ENCODE measurements at places on chromosomes 7 and 10.

GRCh38 chr10:33643042-33643441, 308.6 kb upstream of the NRP1 start:
- peak; percentile 58 for DNase-seq

DNA sequence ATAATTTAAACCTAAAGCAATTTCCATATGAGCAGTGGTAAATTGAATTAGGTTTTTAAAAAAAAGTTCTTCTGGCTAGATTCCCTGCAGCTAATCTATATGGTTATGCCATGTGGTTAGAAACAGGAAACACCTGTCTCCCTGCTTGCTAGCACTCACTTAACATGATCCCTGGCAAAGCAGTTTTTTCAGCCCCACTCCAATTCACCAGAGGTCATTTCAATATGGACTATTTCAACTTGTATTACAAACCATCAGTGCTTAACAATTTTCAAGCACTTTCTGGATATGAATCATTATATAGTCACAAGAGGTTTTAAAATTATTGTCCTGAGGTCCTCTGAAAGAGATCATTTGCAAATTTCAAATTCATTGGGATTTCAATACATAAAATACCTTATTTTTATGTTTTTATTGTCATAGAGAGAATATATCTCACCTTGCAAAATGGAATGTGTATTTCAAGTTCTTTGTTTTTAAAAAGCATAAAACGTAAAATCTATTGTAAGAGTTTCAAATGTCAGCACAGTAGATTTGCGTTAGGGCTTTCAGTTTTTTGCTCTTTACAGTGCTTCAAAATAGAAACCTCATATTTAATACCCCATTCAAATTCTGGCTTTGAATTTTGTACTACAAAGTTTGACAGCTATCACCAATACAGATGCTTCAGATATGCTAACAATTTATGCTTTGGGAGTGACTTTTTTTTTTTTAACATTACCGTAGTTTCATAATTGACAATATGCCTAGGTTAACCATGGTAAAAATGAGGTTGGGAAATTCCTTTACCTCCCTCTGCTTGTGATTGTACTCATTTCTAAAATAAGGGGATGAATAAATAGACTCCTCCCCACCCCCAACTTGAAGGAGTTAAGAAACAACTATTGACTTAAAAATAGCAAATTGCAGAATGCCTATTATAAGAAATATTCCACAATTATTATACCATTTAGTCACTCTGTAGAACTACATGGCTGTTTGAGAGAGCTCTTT, 117.5 kb upstream of the HGF start:
- DNase-seq: peak; percentile 11

GRCh38 chr10:119526621-119527592, 15.6 kb downstream of the RGS10 start:
- DNase-seq: no peak

GRCh38 chr7:82566752-82567151, 123.2 kb upstream of the CACNA2D1 start:
- DNase-seq: no peak

DNA sequence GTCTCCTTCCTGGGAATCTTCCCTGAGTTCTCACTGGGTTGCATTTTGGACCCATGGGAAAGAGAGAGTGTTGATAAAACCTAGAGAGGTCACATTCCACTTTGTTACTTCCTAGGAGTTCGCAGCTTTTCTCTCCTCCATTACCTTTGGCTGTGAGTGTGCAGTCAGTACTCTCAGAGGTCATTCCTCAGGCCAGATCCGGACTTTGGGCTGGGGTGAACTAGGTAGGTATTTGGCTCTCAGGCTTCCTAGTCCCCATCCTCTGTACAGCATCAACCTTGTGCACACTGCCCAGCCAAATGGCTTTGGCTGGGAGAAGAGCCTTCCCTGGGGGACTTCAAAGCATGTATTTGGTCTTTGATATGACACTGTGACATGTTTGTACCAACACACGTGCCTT, 508.1 kb downstream of the LRMDA start:
- DNase-seq: no peak

GRCh38 chr7:91603707-91604106, 276.8 kb downstream of the MTERF1 start:
- no peak for DNase-seq

DNA sequence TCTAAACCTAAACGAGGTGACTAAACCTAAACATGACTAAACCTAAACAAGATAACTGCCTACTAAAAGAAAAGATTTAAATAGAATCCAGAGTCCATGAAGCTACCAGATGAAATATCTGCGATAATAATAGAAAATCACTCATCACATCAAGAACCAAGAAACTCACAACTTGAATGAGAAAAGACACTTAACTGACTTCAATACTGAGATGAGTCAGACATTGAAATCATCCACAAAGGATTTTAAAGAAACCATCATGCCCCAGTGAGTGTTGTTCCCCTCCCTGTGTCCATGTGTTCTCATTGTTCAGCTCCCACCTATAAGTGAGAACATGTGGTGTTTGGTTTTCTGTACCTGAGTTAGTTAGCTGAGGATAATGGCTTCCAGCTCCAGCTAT, 416.0 kb downstream of the CALN1 start:
- no peak for DNase-seq

GRCh38 chr10:12360461-12360860, 11.1 kb downstream of the CAMK1D start:
- DNase-seq: no peak

DNA sequence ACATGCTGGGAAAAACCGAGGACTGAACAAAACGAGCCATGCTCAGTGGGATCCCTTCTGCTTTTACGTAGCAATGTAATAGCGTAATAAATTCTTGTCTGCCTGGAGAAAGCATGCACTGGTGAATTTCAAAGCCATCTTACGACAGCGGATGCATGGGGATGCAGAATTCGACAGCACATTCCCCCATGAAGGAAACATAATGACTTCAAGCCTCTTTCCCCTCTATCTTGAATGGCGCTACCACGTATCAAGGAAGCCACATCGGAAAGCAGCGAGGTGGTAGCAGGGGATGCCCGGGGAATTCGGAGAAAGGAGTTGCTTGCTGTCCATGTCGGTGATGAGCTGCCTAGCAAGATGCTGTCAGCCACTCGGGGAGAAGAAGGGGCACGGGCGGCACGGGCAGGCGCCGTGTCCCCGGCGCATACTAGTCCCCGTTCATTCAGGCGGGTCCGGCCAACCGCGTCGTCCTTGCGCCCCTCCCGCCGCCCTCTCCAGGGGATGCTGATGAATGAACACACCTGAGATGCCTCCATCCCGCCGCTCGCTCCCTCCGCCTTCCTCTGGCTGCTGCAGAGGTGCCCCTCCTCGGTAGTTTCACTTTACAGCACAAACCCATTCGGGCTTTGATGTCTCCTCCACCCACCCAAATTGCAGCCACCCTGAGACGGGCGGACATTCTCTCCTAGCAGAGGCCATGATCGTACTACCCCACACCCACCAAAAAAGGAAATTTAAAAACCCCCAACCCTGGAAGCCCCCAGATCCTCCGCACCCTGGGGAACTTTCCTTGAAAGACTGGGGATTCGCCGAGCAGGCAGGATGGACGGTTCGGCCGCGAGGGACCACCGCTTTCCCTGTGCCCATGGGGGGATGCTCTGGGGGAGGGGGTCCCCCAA, 644 bp downstream of the SORBS1 start:
- DNase-seq: peak; percentile 61
